ENCODE measurements at places on chromosomes 2 and 18. TPM values are rescaled to one million over a fixed set of nuclear protein-coding genes. Genes with fewer than 3 reads are reported as not detected.

The NR4A2 gene
- polyA plus RNA-seq = 16.2 TPM

The OTOS gene
- not detected for polyA plus RNA-seq

The CROCC2 gene
- not detected for polyA plus RNA-seq

- DNase-seq = no peak
Observed at GRCh38 chr2:156933645-156934225, 323.8 kb upstream of the GALNT5 start.

- no peak for DNase-seq
Observed at GRCh38 chr18:45788861-45789260, 36.6 kb upstream of the SIGLEC15 start.

Data from SK-N-SH (cell line).